WERI-Rb-1 (cell line): ENCODE measurements at places on chromosomes 1 and 21.

DNA sequence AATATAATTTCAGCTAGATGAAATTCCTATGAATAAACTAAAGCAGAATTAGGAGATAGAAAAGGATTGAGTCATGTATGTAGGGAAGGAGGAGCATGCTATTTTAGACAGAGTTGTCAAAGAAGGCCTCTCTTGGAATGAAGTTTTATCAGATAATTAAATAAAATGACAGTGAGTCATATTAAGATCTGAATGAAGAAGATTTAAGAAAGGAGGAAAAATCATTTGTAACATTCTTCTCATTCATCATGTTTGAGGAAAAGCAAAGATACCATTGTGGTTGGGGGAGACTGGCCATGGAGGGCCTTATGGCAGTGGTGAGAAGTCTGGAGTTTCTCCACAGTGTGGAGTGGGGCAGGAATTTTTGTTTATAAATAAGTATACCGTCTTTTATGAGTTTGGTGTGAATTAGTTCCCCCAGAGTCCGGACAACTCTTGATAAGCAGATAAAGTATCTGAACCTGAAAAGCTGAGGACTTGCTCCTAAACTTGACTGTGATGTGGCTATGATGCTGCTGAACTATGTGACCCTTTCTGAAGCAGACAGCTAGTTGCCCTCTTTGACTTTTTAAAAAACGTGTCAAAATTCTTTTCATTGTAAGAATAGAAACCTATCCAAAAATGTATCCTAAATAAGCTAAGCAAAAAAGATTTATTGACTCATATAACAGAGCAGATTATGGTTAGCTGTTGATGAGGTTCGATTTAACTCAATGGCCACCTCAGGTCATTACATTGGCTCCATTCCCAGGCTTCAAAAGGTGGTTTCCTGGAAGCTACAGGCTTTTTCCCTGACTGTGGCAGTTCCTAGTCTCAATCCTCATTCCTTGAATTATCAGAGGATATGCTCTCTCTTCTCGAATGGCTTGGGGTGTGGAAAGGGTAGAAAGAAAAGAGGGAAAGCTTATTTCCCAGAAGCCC, 90.8 kb downstream of the LHX9 start:
- DNase-seq, result no peak

DNA sequence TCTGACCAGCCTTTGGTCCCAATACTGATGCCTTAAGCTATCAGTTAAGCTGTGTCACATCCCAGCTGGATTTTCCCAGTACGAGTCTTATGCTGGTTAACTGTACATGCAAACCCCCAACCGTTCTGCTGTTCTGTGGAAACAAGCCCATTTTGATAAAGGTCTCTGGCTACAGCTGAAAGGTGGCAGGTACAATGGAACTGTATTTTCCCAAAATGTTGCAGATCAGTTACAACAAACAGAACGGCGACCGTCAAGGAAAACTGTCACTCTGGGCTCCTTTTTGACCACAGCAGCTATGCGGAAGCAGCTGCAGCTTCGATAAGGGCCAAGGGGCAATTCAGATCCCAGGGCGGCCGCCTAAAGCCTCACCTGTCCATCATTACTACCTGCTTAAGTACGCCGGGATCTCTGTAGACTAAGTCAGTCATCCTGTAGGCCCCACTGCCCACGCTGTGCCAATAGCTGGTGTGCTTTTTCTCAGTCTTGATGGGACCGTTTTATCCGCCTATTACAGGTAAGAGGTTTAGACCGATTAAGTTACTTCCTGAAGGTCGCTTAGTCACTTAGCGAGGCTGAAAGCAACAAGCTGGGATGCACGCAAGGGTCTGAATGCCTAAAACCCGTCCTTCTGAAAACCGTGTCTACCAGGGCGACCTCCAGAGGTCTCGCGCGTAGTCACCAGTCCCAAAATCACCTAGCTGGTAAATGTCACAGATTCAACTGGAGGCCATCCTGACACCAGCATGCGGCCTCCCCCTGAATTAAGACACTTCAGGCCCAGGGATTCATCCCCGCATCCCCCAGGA, 11.1 kb upstream of the RAB42 start:
- DNase-seq, result peak; percentile 56

- no peak for DNase-seq
Observed at GRCh38 chr1:33984906-33985565, 121.2 kb downstream of the HMGB4 start.

DNA sequence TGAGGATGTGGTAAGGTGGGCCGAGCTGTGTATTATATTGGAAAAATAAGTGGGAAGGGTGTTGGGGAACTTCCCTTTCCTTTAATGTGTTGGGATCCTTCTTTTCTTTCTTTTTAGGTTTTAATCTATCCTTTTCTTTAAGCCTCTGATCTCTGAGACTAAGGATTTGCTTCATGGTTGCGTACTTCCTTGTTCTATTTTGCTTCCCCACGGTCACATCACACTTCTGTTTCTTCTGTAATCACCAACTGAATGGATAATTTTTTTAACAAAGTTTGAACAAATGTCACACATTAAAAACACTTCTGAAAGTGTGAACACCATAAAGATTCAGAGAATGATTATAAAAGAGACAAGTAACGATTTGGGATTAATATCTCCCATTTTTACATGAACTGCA, 17.4 kb downstream of the DMRTA2 start:
- no peak for DNase-seq

- no peak for DNase-seq
Observed at GRCh38 chr1:241641773-241642592, 1.8 kb upstream of the CHML start.

GRCh38 chr1:151952811-151953210, 40.8 kb downstream of the S100A10 start:
- no peak for DNase-seq

- no peak for DNase-seq
Observed at GRCh38 chr1:184223216-184223615, 163.6 kb upstream of the C1orf21 start.

GRCh38 chr1:41848216-41848952, 70.3 kb downstream of the HIVEP3 start:
- no peak for DNase-seq

DNA sequence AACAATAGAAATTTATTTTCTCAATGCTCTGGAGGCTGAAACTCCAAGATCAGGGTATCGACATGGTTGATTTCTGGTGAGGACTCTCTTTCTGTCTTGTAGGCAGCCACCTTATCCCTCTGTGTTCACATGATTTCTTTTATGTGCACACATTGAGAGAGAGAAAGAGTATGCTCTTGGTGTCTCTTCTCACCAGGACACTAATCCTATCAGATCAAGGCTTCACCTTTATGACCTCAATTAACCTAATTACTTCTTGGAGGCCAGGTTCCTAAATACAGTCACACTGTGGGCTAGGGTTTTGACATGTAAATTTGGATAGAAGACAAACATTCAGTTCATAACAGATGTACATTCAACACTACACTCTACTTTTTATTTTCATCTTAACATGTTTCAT, 1094.2 kb upstream of the ADGRL2 start:
- no peak for DNase-seq

DNA sequence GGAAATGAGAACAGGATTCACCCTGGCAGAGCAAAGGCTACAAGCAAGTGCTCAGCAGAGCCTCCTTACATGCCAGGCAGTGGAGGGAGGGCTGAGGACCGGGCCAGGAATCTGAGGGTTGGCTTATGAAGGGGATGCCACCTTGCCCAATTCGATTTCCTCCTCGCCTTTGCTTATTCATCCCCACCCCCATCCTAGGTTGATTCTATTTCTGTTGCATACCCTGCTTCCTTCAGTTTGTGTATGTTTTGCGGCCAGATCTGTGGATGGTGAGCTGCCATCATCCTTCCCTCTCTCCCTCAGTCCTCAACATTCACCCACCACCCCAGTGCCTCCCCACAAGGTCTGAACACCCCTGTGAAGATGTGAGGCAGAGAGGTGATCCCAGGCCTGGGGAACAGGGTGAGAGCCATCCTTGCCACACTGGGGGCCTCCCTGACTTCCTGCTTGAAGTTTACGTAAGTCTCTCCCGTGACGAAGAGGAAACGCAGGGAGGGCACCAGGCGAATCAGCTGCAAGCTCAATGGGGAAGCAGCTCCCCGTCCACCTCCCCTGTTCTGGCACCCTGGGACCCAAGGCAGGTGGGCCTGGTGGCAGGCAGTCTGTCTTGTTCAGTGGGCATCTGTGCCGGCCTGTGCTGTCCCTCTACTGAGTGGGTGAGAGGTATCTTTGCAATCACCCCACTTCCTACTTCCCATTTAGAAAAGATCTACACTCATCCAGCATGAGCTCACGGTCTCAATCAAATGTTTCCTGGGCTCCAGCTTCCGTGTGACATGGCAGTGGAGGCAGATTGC, 50.6 kb upstream of the CNTN2 start:
- no peak for DNase-seq

DNA sequence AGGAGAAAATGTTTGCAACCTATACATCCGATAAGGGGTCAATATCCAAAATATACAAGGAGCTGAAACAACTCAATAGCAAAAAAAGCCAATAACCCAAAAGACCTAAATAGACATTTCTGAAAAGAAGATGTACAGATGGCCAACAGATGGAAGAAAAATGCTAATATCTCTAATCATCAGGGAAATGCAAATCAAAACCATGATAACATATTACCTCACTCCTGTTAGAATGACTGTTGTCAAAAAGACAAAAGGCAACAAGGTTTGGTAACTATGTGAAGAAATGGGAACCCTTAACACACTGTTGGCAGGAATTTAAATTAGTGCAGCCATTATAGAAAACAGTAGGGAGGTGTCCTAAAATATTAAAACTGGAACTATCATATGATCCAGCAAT, 74.7 kb downstream of the LEPR start:
- no peak for DNase-seq

DNA sequence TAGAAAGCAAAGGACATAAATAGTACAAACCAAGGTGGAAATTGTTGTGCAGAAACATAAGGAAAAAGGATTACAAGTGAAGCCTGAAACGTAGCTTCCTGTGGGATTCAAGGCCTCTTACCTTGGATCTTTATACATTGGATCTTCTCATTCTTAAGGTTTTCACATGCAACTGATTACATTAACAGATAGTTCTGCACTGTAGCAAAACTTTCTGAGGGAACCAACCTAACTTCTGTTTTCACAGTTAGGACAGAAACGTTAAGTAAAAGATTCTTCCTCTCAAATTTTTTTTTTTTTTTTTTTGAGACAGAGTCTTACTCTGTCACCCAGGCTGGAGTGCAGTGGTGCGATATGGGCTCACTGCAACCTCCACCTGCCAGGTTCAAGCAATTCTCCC, 7.8 kb upstream of the TM2D1 start:
- no peak for DNase-seq

- DNase-seq, result no peak
Observed at GRCh38 chr1:220045356-220046051, 801 bp downstream of the EPRS1 start.

GRCh38 chr1:72064196-72065075, 217.9 kb downstream of the NEGR1 start:
- DNase-seq, result peak; percentile 17

DNA sequence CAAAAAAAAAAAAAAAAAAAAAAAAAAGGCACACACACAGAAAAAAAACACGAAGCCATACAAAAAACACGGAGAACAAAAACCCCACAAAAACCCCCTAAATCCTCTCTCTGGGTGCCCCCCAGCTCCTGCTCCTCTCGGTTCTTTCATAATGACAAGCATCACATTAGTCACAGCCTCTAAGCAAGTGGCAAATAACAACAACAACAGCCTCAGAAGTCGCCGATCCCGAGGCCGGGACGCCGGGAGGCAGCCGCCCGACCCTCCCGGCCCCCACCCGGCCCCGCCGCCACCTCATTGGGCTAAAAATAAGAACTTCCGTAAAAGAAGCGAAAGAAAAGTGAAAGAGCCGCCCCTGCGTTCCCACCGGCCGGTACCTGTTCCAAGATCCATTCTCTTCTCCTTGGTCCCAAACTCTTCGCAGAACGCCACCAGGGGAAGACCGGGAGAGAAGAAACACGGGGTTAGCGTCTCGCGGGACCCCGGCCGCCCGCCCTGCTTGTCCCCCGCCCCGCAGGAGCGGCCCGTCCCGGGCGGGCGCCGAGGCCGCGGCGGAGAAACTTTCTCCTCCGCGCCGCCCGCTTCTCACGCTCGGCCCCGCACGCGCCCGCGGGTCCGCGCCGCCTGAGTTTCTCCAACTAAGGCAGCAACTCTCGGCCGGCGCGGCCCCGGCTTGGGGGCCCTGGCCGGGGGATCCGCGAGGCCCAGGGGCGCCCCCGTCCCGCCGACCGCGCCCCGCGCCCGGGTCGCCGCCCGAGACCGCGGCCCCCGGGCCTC, 102.8 kb downstream of the CASZ1 start:
- no peak for DNase-seq

GRCh38 chr1:171122299-171122698, 31.6 kb downstream of the FMO3 start:
- DNase-seq, result no peak

- no peak for DNase-seq
Observed at GRCh38 chr1:15950763-15951295, 25.1 kb downstream of the ZBTB17 start.
